ENCODE measurements at places on chromosomes 1 and 21.
A peak's percentile ranks its signal among the peaks of the same experiment; 100 is the strongest.

GRCh38 chr1:107277022-107277421 lies 136.2 kb downstream of the NTNG1 start:
- peak; percentile 65 for DNase-seq

DNA sequence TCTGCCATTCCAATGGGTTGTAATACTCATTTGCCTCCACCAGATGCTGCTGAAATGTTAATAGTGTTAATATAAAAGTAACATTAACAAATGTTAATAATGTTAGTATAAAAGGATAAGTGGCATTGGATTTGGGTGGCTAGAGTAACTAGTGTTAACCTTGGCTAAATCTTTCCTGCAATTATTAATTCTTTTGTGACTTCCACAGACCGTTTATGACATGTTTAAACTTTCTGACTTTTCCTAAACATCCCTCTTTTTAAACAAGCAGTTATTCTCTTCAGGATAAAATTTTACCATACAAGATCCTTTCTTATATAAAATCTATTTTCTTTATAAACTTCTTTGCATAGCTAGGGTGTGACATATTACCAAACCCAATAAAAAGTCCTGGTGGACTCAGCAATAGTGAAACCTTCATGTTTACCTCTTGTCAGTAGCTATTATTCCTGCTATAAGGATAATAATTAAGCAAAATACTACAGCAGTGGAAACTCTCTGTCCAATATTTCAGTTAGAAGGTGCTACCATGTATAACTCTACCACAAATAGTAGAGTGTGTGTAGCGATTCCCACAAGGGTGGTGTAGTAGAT lies 41.5 kb downstream of the CCDC30 start:
- DNase-seq: no peak

DNA sequence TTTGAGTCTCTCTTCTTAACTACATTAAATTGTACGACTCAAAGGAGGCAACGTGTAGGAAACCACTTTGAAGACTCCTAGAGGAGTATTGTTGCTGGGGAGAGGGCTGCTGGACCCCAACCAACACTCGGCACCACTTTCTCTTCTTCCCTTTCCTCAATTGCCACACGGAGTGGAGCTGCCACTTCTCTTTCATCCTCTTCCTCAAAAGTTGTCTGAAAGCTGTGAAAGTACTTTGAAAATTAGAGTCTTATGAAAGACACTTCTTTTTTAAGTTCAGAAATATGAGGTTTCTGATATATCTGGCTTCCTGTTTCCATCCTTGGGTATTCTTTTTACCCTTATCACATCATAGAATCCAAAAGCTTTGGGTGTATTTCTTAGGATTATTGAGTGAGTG lies 59.5 kb downstream of the MRPS6 start:
- DNase-seq: no peak

GRCh38 chr1:55483523-55483922 lies 268.4 kb upstream of the USP24 start:
- DNase-seq: no peak

DNA sequence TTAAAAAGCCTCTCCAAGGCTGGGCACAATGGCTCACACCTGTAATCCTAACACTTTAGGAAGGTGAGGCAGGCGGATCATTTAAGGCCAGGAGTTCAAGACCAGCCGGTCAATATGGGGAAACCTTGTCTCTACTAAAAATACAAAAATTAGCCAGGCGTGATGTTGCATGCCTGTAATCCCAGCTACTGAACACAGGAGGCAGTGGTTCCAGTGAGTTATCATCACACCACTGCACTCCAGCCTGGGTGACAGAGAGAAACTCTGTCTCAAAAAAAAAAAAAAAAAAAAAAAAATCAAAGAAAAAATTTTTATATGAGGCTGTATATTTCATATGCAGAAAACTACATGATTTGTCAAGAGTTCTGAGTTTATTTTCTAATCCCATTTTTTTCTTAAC lies 1107.1 kb upstream of the TMPRSS15 start:
- no peak for DNase-seq

GRCh38 chr21:45032332-45032731 lies 42.0 kb upstream of the ADARB1 start:
- DNase-seq: no peak

DNA sequence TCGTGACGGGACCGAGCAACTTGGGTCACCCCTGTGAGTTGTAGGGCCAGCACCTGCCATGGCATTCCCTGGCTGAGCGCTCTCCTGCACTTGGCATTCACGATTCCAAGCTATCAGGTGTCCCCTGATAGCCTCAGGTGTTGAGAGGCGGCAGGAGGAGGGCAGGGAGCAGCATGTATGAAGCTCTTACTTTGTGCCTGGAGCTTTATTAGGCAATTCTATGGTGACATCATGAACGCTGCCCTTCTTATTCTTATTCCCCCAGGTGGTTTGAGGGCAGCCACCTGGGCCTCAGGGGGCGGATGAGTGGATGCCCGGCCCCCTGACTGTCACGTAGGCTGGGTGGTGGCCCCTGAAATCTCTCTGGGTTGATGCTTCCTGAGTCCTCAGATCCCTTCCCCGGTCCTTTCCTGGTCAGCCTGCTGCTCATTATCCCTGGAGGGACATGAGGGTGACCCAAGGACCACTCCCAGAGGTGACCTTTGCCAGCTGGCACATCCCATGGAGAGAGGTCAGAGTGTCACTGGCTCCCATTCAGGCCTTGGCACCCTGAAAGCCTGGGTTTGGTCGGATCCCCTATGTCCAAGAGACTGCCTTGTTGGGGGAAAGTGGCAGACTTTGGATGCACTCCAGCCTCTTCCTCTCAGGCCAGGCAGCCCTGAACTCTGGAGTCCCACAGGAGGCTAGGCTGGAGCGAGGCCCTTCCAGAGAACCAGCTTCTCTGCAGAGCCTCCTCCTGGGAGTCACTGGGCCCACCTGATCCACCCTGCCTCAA lies 51.9 kb downstream of the SPSB1 start:
- DNase-seq: no peak

GRCh38 chr1:63322114-63322943 lies at the start of gene FOXD3:
Gene FOXD3, plus strand, starts transcription at chr1:63322567. Its CDS starts 492 bp downstream, at chr1:63323059.
- DNase-seq: peak; percentile 26

DNA sequence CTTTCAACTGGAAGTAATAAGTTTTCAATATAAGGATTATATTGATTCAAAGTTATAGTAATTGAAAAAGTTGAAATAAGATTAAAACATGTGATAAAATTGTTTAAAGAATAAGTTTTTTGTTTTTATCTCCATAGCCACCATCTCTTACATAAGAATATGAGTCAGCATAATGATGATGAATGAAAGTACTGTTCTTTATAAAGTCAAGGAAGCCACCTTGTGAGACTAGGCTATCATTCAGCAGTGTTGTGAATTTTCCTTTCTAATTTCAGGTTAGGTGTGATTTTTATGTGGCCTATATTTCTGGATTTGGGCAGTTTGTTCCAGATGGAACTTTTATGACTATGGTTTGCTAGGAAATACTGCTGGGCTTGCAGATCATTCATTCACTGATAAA lies 22.4 kb upstream of the ASB17 start:
- no peak for DNase-seq

GRCh38 chr1:244678697-244679096 lies 25.8 kb downstream of the DESI2 start:
- DNase-seq: no peak

DNA sequence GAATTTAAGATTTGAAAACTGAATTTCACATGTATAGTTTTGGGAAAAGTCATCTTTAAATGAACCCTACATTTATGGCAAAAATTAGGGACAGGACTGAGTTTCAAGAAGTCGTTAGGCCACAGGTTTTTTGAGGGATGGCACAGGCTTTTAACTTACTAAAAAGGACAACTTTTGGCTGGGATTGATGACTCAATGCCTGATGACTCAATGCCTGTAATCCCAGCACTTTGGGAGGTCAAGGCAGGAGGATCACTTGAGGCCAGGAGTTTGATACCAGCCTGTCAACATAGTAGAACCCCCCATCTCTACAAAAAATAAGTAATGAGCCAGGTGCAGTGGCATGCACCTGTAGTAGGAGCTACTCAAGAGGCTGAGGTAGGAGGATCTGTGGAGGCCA lies 15.9 kb downstream of the UCK2 start:
- peak; percentile 54 for DNase-seq

DNA sequence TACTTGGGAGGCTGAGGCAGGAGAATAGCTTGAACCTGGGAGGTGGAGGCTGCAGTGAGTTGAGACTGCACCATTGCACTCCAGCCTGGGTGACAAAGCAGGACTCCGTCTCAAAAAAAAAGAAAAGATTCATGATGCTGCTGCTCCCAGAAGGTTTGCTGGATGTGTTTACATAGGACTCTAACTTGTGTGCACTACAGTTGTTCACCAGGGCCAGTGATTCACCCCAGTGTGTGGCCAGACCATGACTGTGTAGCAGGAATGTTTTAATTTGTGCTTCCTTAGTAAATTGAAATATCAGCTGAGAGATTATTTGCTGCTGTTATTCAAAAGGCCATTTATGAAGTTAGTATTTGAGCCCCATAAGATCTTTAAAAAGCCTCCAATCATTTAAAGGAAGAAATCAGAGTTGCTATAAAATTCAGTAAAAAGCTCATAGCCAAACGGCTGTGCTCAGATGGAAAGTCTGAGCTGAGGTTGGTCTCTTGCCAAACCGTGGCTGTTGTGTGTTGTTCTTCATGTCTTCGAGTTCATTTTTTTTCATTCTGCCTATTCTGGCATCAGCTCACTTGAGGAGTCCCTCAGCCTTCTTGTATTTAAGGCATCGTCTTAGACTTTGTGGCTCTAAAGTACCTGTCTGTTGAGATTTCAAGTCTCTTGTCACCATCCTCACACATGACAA lies 18.1 kb upstream of the PGD start:
- DNase-seq: peak; percentile 94

DNA sequence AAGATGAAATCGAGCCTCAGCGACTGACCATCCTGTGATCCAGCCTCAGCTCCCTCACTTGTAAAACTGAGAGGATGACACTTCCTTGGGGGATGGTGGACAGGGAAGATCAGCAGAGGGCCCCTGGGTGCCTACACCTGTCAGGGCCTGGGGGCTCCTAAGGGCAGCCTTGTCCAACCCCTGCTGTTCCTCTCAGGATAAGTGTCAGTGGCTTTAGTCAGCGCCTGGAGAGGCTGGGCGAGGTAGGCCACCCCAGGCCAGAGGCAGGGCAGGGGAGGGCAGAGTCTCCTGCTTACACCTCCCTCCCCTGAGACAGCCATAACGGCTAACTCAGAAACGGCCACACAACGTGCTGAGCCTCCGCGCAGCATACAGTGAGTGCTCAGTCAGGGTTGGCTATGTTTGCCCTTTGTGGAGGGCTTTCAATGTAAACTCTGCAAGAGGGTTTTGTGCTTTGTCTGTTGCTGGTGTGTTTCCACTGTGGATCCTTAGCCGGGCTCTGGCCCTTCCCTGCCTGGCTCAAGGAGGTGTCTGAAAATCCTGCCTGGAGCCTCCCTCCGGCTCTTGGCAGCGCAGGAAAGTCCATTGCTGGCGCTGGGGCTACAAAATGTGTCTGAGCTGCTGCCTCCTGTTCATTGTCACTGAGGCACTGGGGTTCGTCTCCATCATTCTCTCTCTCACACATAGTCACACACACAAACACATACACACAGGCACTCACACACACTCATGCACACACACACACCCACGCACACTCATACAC lies 588.4 kb downstream of the PTPRU start:
- no peak for DNase-seq

DNA sequence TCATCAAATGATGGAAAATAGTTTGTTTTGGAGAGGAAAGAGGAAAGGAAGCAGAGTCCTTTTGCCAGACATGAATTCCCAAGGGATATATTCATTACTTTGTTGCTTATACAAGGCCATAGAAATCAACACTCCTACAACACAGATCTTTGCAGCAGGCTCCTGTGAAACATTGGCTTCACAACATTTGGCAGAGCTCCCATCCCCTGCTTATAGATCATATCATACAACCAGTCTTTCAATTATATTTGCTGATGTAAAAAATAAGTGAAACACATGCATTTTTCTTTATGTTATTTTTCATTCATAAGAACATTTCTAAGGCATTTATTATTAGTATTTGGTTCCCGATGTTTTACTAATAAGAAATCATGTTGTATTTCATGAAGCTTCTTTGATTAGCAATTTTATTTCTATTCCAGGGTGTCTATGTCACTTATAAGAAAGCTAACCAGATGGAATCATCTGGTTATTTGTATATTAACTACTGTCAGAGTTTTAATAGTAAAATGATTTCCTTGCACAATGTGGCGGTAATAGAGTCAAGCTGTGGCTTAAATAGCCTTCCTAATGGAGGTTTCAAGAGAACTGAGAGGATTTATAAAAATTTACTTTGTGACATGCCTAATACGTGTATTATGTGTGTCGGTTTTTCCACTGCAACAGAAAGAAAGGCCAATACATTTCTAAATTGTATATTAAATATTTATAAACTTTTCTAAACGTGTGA lies 470.3 kb upstream of the NCAM2 start:
- DNase-seq: no peak

DNA sequence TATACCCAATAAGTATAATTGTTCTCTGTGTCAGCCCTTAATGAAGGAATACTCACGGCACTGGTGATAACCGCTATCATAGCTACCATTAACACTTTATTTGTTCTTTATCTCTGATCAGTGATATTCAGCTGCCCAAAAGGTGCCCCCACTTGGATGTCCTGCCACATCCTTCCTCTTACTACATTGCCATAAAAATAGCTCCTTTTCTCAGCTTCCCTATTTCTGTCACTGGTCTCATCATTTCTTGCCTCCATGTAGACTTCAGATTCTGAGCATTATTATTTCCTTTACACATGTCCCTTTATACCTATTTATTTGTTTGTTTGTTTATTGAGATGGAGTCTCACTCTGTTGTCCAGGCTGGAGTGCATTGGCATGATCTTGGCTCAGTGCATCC lies 2.7 kb upstream of the RAB29 start:
- no peak for DNase-seq

DNA sequence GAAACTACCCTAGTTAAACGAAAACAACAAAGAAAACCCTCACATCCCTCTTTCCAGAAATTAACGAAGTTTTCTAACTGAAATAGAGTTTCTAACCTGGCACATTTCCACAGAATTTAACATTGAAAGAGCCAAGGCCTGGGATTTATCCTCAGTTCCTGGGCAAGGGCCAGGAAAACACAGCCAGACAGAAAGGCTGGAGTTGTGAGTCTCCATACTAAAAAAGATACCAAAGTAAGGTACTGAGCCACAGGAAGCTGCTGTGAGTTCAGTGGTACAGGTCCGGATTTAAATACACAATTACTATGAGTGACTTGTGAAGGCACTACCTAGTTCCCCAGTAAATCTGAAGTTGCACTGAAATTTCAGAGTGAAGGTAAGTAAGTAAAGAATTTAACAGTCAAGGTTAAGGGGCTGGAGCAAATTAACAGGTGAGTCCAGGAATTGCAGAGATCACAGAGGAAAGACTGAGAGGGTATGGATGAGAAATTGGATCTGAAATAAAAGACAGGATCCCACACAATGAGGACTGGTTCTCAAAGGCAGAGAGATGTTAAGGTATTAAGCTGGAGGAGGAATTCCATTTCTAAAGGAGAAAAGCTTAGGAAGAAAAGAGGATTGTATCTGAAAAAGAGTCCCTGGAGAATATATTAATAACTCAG lies 905 bp downstream of the LIX1L start:
- peak; percentile 23 for DNase-seq

- peak; percentile 20 for DNase-seq
These were observed 29.5 kb downstream of the HLX start for GRCh38 chr1:220908757-220909156.

All from fibroblast of skin of back (primary cell).